ENCODE measurements at places on chromosomes 11 and 22.

DNA sequence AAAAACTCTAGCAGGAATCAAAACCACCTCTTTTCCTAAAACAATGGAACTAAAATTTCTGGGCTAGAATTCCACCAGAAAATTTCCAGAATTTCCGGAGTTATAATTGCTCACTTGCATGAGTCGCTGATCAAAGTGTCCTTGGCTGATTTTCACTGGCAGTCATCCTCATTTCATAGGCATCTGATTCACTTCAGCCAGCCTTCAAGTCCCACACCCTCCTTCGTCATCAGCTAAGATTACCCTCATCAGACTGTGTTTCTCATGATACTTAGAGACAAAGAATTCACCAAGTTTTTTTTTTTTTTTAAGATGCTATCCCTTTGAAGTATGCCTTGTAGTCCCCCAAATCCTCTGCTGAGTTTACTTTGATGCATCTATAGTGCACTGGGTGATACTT, 71.5 kb upstream of the RAB38 start:
- DNase-seq = no peak

DNA sequence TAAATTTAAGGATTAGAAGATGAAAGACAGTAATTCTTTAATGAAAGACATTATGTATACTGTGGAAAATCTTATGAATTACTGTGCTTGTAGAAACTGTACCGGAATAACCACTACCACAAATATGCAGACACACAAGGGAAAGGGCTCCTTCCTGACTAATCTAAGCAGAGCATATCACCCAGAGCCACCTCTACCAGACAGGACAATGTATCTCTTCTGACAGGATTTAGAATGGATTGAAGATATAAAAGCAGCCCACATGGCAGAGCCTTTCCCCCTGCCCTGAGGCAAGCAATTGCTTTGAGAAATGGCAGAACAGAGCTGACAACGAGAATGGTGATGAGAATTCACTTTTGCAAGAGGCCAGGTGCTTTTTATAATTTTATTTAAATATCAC, 144.1 kb downstream of the NOX4 start:
- DNase-seq = no peak

DNA sequence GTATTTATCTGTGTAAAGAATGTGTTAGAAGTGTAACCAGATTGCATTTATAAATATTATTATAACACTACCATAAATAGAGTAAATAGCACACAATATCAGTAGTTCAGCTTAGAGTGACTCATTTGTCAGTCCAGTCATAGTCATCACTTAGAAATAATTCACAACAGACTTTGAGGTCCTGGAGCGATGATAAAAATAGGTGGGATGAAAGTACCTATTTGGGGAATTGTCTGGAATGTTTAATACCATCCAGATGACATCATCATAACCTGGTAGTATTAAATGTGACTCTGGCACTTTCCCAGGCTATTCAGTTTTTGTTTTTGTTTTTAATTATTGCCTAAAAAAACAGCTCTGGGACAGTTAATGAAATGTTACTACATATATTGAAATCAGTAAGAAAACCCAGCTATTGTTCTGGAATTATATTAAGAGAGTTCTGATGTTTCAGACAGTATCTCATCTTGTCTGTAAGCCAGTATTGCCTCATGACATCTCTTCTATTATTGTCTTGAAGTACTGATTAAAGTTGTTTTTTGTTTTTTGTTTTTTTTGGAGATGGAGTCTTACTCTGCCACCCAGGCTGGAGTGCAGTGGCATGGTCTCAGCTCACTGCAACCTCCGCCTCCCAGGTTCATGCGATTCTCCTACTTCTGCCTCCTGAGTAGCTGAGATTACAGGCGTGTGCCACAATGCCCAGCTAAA, 74.8 kb downstream of the SIK2 start:
- DNase-seq = no peak

DNA sequence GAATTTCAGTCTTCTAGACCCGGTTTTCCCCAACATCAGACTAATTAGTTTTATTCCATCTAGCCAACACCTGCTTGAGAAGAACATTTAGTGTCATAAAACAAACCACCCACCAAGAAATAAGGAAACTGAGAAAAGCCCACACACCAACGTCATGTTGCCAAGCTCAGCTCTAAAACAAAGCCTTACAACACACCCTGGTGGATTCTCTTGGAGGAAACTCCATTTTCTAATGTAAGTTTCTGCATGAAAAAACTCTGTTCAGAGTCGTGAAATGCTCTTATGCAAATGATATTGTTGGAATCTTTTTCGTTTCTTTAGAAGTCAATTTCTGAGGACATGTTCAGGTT, 105.0 kb upstream of the RAG2 start:
- DNase-seq = no peak

GRCh38 chr22:48135592-48135991, 1373.1 kb downstream of the TBC1D22A start:
- DNase-seq = no peak

Measured in hematopoietic multipotent progenitor cell treated with erythropoietin and hydrocortisone succinate and interleukin-3 and kit ligand, for 17 days (in vitro differentiated cells).